Stimulated activated CD4-positive, alpha-beta T cell treated with anti-CD3 and anti-CD28 coated beads, Interleukin-4, amount 100 ng/mL, for 4 hours (primary cell): ENCODE measurements at places on chromosomes 6 and 20.

DNA sequence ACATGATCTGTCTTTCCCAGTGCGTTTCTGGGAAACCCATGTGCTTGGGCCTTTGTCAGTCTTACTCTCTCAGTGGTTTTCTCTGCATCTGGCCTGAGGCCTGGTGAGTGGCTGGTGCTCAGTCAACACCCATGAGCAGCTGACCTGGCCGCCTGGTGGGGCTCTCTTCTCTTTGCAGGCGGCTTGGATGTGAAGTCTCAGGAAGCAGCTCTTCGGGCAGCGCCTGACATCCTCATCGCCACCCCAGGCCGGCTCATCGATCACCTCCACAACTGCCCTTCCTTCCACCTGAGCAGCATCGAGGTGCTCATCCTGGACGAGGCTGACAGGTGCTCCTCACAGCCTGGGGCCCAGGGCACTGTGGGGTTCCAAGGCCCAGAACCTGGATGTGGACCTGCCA lies 10.8 kb downstream of the DDX27 start:
- DNase-seq, result no peak

DNA sequence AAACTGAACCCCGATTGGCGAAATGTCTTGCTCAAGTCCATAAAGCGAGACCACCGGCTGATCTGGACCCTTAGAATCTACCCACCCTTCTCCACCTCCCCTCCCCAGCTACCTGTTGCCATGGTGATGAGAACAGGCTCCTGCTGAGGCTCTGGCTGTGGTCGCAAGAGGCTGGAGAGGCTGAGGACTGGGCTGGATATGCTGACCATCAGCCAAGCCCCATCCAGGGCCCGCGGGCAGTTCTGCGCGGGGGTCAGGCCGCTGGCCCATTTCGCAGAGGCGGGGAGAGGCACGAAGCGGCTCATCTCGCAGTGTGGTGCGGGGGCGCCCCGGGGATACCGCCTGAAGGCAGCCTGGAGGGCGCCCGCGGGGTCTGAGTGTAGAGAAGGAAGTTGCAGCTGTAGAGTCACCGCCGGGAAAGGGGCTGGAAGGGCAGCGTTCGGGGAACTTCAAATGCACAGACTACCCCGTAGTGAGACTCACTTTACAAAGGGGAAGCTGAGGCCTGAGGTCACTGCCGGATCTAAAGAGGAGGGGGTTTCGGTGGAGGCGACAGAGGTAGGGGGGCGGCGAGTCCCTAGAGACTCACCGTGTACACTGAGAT lies 671 bp downstream of the TAPBP start:
- peak; percentile 59 for DNase-seq

DNA sequence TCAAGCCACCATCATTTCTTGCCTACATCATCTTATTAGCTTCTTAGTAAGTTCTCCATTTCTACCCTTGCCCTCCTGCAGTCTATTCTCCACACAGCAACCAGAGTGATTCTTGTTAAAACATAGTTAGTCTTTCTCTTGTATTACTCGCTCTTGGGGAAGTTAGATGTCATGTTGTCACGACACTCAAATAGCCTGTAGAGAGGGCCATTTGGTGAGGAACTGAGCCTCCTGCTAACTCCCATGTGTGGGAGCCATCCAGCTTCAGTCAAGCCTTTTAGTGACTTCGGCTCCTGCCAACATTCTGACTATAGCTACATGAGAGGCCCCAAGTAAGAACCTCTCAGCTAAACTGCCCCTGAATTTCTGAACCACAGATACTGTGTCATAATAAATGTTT lies 395.4 kb downstream of the CDC5L start:
- no peak for DNase-seq

GRCh38 chr6:43481591-43482236 lies 4.3 kb downstream of the TJAP1 start:
- DNase-seq, result no peak

DNA sequence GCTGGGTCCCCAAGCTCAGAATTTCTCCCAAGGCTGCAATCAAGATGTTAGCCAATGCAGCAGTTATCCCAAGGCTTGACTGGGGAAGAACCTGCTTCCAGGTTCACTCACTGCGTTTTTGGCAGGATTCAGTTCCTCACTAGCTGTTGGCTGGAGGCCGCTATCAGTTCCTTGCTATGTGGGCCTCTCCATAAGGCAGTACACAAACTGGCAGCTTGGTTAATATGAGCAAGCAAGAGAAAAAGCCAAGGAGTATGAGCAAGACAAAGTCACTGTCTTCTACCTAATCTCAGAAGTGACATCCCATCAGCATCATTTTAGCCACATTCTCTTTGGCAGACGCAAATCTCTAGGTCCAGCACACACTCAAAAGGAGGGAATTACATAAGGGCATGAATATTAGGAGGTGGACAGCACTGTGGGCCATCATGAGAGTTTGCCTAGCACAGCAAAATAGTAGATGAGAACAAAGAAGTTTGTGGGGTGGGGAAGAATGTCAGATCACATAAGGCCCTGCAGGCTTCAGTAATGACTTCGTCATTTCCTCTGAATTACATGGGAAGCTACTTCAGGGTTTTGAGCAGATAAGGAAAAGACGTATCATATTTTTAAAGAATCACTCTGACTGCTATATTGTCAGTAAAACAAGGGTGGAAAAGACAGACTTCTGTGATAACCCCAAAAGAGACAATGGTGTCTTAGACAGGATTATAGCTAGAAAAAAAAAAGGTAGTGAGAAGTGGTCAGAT lies 25.5 kb downstream of the LMBRD1 start:
- DNase-seq, result no peak

DNA sequence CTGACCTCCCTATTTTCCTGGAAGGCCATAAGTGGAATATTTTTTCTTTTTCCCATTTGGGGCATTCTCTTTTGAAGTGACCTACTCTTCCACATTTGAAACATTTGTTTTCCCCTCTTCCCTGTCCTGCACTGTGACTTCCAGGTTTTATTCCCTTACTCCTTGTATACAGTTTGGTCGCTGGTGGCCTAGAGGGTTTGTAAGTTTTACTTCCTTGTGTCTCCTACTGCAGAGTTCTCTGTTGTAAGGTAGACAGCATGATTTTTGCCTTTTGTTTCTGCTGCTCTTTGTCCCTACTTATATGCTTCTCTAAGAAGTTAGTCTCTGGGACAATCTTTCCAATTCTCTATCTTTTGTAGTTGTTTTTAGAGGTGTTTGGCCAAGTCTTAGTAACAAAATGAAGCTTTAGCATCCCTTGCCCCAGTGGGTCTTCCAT lies 7.4 kb upstream of the ZNFX1 start:
- no peak for DNase-seq

DNA sequence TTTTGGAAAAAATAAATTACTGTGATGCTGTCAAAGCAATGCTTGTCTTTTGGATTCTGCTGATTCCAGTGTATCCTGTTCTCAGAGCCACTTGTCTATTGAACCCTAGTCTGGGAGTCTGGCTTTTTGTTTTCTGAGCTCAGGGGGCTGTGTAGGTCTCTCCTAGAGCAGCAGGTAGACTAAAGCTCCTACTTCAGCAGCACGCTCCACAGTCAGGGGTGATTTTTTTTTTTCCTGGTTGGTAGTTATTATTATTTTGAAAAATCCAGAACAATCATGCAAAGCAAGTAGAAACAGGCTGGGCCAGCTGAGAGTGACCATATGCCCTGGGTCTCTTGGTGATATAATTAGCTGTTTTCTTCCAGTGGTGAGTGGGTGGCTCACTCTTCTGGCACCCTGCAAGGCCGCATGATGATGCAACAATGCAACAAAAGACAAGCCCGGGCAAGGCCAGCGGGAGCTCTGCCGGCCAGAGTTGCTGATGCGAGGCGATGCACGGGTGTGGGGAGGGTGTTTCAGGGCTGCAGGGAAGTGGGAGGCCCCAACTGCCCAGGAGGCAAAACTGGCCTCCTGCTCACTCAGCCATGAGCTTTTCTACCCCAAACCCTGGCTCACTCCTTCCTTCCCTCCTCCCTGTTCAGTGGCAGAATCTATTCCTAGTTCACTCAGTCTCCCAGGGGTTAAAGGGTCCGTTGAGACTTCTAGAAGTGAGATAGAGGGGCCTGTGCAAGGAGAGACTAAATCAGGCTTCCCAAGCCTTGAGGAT lies 11.5 kb upstream of the CDKN1A start:
- DNase-seq, result no peak

- DNase-seq, result no peak
Observed at GRCh38 chr6:41502566-41502916, 43.6 kb upstream of the FOXP4 start.

GRCh38 chr6:154166140-154166539 lies 127.1 kb downstream of the OPRM1 start:
- DNase-seq, result no peak

GRCh38 chr6:134253681-134254080 lies 64.2 kb downstream of the SGK1 start:
- no peak for DNase-seq

DNA sequence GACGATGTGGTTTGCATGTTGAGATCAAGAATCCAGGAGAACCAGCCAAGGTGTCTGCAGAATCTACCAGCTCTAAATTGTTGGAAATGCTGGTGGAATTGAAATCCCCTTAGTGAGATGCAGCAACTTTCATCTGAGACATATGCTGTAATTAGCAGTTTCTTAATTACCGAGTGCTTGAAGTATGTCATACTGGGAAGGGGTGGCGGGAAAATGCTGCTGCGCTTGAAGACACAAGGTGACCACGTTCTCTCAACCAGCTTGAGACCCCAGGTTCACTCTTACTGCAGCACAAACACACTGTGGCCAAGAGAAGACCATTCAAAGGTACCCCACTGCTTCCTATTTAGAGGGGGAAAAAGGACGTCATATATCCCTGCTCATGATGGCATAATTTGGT lies 59.0 kb downstream of the PFDN4 start:
- DNase-seq, result no peak

DNA sequence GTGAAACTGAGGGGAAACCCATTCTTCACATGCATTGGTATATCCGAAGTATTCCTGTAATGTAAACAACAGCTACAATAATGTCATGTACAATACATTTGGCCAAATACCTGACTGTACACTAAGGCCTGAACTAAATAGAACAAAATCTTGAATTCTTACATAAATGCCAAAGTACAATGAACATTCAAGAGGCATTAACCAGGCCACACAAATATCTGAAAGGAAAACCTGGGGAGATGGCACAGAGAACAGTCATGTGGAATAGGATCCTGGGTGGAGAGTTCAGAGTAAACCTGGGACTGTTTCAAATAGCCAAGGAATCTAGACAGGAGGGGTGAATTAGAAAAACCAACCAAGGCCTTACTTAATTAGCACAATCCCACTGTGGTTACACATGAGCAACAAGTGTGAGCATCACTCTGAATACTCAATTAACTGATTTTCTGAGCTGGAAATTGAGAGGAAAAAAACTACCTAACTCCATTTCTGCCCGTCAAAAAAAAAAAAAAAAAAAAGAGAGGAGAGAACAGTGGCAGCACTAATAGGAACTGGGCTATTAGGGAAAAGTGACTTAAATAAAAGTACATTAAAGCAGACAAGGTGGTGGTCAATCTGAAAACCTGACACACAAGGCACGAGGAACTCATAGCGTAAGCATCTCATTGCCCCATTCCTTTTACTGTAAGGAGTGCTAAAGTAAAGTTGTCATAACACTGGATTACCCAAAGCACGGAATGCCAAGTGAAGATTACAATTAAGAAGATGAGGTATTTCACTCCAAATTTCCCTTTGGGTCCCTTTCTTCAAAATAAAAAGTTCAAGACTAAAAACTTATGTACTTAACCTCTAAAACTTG lies 10.9 kb downstream of the SNX5 start:
- DNase-seq, result no peak

DNA sequence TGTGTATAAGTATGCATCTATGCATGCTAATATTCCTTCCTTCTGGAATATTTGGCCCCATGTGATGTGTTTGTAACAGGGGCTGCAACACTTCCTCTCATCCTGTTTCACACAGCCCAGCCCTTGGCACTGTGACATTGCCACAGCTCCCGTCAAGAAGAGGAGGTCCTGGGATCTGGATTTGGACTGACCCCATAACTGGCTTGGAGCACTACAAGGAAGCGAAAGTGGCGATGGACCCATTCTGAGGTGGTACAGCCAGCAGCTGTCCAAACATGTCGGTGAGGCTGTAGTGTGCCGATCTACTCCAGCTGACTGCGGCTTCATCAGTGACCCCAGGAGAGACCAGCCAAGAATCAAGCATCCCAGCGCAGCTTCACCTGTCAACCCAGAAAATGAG lies 18.2 kb downstream of the SYNDIG1 start:
- DNase-seq, result no peak

- DNase-seq, result no peak
Observed at GRCh38 chr6:24926192-24926591, 9.6 kb downstream of the RIPOR2 start.

- peak; percentile 13 for DNase-seq
Observed at GRCh38 chr6:89433252-89434149, 549 bp downstream of the ANKRD6 start.

DNA sequence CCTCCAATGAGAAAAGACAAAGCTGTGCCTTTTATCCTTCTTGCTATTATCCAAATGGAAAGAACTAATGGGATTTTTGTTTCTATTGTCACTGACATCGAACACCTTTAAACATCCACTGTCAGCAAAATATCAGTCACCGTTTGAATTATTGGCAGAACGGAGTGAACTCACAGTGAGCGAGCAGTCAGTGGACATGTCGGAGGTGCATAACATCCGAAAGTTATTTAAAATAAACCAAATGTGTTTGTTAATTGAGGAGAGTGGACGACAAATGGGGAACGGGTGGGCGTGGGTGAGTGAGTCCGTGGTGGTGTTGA lies 38.8 kb downstream of the PMEPA1 start:
- DNase-seq, result no peak

- peak; percentile 77 for DNase-seq
Observed at GRCh38 chr6:134173936-134174671, 121.7 kb upstream of the SLC2A12 start.

GRCh38 chr6:4294636-4295035 lies 159.3 kb upstream of the ECI2 start:
- no peak for DNase-seq

- DNase-seq, result no peak
Observed at GRCh38 chr20:24149881-24150307, 161.3 kb upstream of the GGTLC1 start.

DNA sequence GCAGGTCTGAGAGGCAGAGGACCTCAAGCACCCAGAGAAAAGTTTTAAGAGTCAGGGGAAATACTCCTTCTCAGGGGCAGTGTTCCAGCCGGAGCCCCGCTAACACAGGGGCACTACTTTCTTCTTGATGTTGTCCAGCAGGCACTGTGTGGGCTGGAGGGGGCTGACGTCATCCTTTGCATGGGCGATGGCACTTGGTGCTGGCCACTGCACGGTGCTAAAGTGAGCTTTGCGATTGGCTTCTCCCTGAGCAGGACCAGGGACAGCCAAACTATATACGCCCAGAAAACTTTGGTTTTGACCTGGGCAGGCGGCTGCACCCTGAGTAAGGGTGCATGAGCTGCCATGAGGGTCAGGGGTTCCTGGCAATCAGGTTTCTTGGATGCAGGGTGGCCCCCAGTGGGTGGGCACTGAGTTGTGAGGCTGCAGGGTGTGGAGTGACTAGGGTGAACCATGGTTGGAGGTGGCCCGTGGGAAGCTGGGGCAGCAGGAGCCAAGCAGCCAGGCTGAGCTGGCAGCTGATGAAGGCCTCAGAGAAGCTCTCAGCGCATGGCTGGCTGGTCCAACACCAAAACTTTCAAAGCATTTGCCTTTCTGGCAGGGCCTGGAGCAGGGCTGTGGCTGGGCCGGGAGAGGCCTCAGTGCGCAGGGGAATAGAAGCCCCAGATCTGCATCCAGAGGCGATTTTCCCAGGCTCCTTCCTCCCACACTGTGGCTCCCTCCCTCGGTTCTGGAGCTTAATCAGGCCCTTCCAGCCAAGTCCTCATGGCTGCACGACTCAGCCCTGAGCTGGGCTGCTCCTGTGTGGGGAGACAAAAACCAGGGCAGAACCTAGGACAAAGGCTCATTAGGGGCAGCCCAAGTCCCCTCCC lies 18.3 kb downstream of the MRPS18A start:
- DNase-seq, result no peak
